ENCODE measurements at places on chromosomes 16 and 17. TPM values are rescaled to one million over a fixed set of nuclear protein-coding genes. Genes with fewer than 3 reads are reported as not detected.

DNA sequence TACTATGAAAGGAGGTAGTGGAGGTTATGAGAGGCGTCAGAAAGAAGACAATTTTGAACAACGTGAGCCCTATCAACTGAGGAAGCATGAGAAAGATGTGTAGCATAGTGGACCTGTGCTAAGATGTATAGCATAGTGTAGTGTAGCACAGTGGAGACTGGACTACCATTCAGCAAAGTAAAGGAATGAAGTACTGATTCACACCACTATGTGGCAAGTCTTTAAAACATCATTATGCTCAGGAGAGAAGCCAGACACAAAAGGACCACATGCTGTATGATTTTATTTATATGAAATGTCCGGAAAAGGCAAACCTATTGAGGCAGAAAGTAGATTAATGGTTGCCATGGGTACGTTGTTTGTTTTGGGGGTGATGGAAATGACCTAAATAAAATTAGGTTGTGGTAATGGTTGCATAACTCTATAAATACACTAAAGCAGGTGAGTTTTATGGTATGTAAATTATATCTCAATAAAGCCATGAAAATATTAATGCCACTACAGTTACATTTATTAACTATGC, 20.4 kb upstream of the XYLT1 start:
- DNase-seq: no peak
- H3K27ac ChIP-seq: no peak overlapping the region
- H3K4me1 ChIP-seq: no peaks in the 10 kb centered on the region

DNA sequence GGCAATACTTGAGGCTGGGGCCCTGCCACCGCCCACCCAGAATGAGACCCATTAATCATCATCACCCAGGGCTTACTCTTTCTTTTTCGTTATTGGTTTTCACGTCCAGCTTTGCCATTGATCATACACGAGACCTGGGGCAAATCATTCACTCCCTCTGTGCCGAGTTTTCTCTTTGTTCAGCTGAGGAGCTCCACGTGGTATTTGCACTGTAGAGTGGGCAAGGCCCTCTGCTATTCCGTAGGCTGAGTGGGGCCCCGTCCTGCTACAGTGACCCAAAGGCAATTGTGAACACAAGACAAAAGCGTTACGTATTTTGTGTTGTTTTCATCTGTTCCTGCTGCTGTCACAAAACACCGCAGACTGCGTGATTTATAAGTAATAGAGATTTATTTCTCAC, 23.6 kb upstream of the CBX2 start:
- no peaks in the 10 kb centered on the region for H3K36me3 ChIP-seq
- H3K4me3 ChIP-seq: no peak overlapping the region
- peaks cover 2% of the 10 kb centered on the region for H3K4me1 ChIP-seq
- DNase-seq: no peak

FN3K gene
- 14.5 TPM for total RNA-seq

DNA sequence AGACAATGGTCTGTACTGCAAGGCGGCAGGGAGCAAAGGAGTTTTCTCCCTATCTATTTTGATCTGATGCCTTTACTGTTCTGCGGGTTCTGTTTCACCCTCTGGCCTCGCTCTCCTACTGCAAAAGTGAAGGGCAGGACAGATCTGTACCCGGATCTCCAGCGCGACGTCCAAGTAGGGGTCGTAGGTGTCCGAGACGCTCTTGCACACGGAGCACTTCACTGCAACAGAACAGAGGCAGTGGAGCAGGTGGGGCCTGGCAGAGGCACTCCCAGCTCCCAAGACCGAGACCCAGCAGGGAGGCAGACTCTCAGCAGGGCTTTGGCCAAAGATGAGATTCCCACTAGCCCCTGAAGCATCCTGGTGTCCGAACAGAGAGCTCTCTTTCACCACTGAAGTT, 19.8 kb downstream of the USP36 start:
- H3K4me1 ChIP-seq: no peaks in the 10 kb centered on the region
- no peak overlapping the region for H3K27ac ChIP-seq
- no peak overlapping the region for H3K4me3 ChIP-seq
- no peaks in the 10 kb centered on the region for H3K27me3 ChIP-seq

DNA sequence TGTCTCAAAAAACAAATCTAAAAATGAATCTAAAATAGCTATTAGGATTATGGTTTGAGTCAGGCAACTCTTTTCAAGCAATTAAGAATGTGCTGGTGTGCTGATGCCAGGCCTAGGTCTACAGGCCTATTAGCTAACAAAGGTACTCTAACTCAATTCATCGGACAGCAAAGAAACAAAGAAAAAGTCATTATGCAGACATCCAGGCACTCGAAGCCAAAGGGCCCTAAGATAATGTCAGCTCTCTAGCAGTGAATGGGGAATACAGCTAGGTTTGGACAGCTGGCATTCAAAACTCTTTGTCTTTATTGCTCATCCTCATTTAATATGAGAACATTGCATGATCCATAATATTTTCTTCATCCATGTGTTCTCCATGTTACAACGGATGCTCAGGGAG, 108.5 kb downstream of the TMEM114 start:
- no peak for DNase-seq
- no peak overlapping the region for H3K4me3 ChIP-seq

NDRG4 gene
- total RNA-seq: 1.6 TPM

DNA sequence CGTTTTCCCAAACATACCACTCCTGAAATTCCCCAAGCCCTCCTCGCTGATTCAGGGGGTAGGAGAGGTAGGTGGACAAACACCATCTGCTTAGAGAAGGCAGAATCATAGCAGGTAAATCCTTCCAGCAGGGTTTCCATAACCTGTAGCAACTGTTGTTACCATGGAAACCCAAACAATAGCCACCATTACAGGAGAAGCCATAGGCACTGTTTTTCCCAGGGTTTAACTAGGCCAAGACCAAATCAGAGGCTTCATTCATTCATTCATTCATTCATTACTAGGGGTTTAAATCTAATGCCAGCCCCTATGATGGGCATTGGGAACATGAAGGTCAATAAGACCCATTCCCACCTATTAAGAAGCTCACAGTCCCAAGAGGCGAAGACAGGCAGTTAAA, 25.5 kb upstream of the CIITA start:
- H3K27ac ChIP-seq: no peak overlapping the region
- no peaks in the 10 kb centered on the region for H3K27me3 ChIP-seq
- H3K4me1 ChIP-seq: no peaks in the 10 kb centered on the region
- DNase-seq: no peak
- H3K36me3 ChIP-seq: no peaks in the 10 kb centered on the region

DNA sequence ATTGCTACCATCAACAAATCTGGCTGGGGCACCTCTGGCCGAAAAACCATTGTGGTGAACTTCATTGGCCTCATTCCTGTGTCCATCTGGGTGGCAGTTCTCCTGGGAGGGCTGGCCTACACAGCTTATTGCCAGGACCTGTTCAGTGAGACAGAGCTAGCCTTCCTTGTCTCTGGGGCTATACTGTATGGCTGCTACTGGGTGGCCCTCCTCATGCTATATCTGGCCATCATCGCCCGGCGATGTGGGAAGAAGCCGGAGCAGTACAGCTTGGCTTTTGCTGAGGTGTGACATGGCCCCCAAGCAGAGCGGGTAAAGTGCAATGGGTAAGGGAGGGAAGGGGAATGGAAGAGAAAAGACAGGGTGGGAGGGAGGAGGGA, 9.5 kb downstream of the HAS3 start:
- H3K4me3 ChIP-seq: no peak overlapping the region
- no peaks in the 10 kb centered on the region for H3K4me1 ChIP-seq

GRCh38 chr16:75614066-75614897, 8.8 kb downstream of the ADAT1 start:
- no peaks in the 10 kb centered on the region for H3K27me3 ChIP-seq
- H3K4me1 ChIP-seq: no peaks in the 10 kb centered on the region
- no peaks in the 10 kb centered on the region for H3K36me3 ChIP-seq
- H3K4me3 ChIP-seq: no peak overlapping the region
- H3K27ac ChIP-seq: no peak overlapping the region

DNA sequence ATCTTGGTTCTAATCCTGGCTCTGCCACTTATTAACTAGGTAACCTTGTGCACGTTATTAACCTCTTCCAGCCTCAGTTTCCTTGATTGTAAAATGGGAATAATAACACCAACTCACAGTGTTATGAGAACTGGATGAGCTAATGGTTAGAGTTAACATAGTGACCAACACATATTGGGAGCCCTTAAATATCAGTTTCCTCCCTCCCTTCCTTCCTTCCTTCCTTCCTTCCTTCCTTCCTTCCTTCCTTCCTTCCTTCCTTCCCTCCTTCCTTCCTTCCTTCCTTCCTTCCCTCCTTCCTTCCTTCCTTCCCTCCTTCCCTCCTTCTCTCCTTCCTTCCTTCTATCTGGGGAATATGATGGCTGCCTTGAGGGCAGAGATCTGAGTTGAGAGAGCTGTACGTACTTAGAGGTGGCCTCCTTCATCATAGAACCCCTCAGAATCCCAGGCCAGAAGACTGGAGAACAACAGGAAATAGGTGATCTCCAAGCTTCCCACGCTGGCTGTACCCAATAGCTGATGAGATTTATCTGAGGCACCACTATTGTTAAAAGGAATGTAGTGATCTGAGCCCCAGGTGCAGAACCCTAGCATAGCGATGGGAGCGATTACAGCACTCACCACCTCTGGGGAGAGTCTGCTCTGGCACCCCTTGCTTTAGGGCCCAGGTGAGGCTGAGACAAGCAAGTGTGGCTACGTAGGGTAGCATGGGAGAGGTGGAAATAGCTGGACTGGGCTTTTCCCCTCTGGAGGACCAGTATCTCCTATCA, 26.2 kb downstream of the CCR7 start:
- no peak for DNase-seq
- peak overlapping the region; percentile 33 for H3K27ac ChIP-seq
- H3K36me3 ChIP-seq: no peaks in the 10 kb centered on the region
- peaks cover 45% of the 10 kb centered on the region for H3K4me1 ChIP-seq
- no peak overlapping the region for H3K4me3 ChIP-seq

GRCh38 chr17:378068-378467, 25.5 kb upstream of the RPH3AL start:
- no peaks in the 10 kb centered on the region for H3K36me3 ChIP-seq
- H3K27me3 ChIP-seq: no peaks in the 10 kb centered on the region
- DNase-seq: no peak
- H3K4me1 ChIP-seq: peaks cover 4% of the 10 kb centered on the region

- no peak overlapping the region for H3K27ac ChIP-seq
- no peak overlapping the region for H3K4me3 ChIP-seq
- no peak for DNase-seq
- no peaks in the 10 kb centered on the region for H3K27me3 ChIP-seq
- H3K36me3 ChIP-seq: no peaks in the 10 kb centered on the region
- peaks cover 1% of the 10 kb centered on the region for H3K4me1 ChIP-seq
Observed at GRCh38 chr17:46958041-46958591, 20.9 kb downstream of the RPRML start.

- no peak overlapping the region for H3K27ac ChIP-seq
- H3K4me1 ChIP-seq: no peaks in the 10 kb centered on the region
- DNase-seq: no peak
Observed at GRCh38 chr16:77396461-77396860, 38.4 kb downstream of the ADAMTS18 start.

DNA sequence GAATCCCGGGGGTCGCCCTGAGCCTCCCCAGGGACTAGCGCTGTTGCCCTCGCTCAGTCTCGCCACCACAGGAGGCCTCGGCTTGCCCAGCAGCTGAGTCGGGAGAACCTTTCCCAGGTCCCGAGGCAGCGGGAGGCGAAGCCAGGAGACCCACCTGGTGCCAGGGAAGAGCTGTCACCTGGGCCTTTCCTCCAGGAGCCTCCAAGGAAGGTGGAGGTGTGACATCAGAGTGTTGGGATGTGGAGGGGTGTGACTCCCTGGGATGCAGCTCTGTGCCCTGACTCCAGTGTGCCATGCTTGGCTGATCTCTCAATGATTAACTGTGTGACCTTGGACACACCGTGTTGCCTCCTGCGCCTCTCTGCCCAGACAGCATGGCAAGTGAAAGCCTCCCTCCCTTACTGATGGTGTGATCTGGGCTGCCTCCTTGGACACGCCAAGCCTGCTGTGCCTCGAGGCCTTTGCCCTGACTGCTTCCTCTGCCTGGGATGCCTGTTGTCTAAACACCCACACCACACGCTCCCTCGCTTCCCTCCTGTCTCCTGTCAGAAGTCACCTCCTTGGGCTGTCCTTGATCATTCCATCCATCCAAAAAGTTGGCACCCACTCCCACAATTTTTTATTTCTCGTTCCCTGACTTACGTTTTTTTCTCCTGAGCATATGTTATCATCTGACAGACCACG, 88.0 kb downstream of the CMIP start:
- no peaks in the 10 kb centered on the region for H3K36me3 ChIP-seq
- no peak for DNase-seq
- H3K27ac ChIP-seq: no peak overlapping the region
- H3K4me3 ChIP-seq: no peak overlapping the region
- no peaks in the 10 kb centered on the region for H3K4me1 ChIP-seq

GRCh38 chr16:68762996-68763756, 26.1 kb downstream of the CDH1 start:
- no peak overlapping the region for H3K27ac ChIP-seq
- H3K4me3 ChIP-seq: no peak overlapping the region
- no peaks in the 10 kb centered on the region for H3K27me3 ChIP-seq
- no peaks in the 10 kb centered on the region for H3K36me3 ChIP-seq

DNA sequence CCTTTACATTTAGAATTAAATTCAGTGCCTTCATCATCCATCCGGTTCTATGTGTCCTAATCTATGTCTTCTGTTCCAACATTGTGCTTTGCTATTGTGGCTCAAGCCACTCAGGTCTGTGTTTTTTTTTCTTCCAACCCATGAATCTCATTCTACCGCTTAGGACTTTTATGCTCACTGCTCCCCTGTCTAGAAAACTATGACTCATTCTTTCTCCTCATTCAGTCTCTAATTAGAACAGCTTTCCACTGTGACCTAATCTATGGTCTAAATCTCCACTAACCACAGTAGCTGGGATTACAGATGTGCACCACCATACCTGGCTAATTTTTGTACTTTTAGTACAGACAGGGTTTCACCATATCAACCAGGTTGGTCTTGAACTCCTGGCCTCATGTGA, 418.7 kb downstream of the KCNJ2 start:
- no peaks in the 10 kb centered on the region for H3K4me1 ChIP-seq
- no peak for DNase-seq
- H3K36me3 ChIP-seq: no peaks in the 10 kb centered on the region
- H3K27me3 ChIP-seq: no peaks in the 10 kb centered on the region
- H3K4me3 ChIP-seq: no peak overlapping the region

- no peaks in the 10 kb centered on the region for H3K36me3 ChIP-seq
- DNase-seq: no peak
- H3K4me1 ChIP-seq: no peaks in the 10 kb centered on the region
- H3K27me3 ChIP-seq: no peaks in the 10 kb centered on the region
- no peak overlapping the region for H3K27ac ChIP-seq
Observed at GRCh38 chr16:24509536-24509935, 29.8 kb upstream of the RBBP6 start.

- no peak for DNase-seq
- no peaks in the 10 kb centered on the region for H3K27me3 ChIP-seq
- H3K4me1 ChIP-seq: peaks cover 13% of the 10 kb centered on the region
- no peaks in the 10 kb centered on the region for H3K36me3 ChIP-seq
Observed at GRCh38 chr16:30063278-30063892, 2.2 kb upstream of the ALDOA start.
